ENCODE measurements at places on chromosomes 7 and 10. TPM values are rescaled to one million over a fixed set of nuclear protein-coding genes. Genes with fewer than 3 reads are reported as not detected.

PGAM2 gene
- not detected for total RNA-seq

CDH23 gene
- total RNA-seq = 0.29 TPM

ACSM6 gene
- total RNA-seq = 0.12 TPM

TMEM184A gene
- 3.6 TPM for total RNA-seq

MMRN2 gene
- not detected for total RNA-seq

ZNF277 gene
- 30.9 TPM for total RNA-seq

ICA1 gene
- 6.5 TPM for total RNA-seq

ATP6V0A4 gene
- 1.5 TPM for total RNA-seq

CUX1 gene
- total RNA-seq = 36.5 TPM

ADARB2 gene
- 0.38 TPM for total RNA-seq

GRCh38 chr7:69467826-69468225, 130.4 kb upstream of the AUTS2 start:
- peak; percentile 35 for DNase-seq

DNA sequence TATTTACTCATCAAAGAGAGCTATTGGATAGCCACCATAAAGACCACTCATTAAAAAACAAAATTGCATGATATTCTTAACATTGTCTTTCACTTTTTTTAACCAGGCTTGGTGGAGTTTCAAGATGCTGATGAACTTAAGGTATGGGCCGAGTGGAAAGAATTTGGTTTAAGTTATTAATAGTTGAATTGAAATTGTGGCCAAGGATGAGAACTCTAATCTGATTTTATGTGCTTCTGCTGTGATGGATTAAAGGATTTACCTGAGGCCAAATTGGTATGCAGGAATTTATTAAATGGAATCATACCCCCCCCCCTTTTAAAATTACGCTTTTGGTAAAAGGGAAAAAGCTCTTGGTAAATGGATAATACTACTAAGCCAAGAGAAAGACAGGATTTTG, 33.8 kb upstream of the TOMM7 start:
- no peak for DNase-seq

GRCh38 chr7:2123360-2123759, 109.4 kb downstream of the MAD1L1 start:
- DNase-seq = no peak

- DNase-seq = no peak
These were observed 66.2 kb upstream of the STEAP1B start for GRCh38 chr7:22566176-22566575.

DNA sequence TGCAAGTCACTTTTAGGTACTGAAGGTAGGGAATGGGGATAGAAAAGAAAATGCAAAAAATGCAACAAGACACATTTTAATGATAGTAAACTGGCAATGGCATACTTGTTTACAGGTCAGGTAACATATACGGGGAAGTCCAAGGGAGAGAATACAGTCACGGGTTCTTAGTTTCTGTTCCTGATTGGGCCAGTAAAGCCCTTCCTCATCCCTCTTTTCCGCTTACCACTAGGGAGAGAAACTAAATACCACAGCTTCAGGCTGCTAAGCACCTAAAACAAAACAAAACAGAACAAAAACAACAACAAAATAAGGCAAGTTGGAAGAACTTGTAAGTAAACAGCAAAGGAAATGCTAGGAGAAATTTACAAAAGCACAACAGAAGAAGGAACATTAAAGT, 65.2 kb upstream of the OGDHL start:
- DNase-seq = no peak

DNA sequence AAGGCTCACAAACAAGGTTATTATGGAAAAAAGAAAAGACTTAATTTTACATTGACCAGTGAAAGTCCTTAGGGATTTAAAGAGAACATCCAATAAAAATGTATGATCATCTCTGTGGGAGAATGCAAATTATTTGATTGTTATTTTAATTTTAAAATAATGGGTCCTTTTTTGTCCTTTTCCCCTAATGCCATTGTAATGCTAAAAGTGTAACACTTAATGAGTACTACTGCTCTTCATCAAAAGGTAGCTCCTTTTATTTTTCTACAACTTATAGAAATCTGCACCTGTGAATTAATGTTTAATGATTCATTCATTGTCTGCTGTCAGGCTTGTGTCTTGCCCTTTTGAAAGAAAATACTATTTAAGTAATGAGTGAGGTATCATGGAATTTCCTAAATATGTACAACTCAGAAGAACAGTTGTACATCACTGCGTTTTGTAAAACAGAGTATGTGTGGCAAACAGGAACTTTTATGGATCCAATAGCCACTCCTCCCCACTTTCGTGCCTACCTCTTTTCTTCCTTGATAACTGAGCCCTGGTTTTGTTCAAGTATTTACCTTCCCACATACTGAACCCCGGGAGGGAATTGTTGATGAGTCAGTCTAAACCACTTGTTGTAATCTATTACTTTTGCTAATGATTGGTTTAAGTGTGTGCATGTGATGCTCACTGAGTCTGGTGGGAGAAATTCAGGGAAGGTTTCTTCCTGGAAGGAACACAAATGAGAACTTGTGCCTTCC, 19.9 kb upstream of the TRUB1 start:
- DNase-seq = peak; percentile 74

DNA sequence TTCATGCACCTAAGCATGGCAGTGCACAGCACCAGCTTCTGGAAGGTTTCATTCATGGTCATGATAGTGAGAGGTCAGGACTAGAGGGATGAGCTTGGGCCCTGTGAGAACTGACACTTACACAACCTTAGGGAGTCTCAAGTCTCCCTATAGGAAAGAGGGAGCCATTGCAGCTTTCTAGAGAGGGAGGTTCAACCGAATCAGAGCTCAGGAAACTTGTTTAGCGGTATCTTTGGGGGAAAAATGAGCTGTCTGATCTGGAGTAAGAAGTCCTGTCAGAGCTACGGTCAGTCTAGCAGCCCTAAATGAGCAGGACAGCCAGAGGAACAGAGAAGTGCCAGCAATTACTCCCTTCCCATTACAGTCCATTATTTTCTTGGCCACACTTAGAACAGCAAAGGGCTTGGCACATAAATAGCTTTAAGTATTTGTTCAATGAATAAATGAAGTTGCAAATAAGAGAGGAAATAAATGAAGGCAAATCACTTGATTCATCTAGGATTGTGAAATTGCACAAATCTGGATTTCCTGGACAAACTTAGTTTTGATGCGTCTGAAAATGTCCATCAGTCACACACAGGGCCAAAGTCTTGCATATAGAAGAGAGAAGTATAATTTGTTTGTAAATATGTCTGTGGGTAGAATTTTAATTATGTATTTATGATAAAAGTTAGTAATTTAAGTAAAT, 262.0 kb downstream of the GLI3 start:
- DNase-seq = no peak

GRCh38 chr7:133053321-133053891, 28.5 kb downstream of the CHCHD3 start:
- DNase-seq = peak; percentile 92

GRCh38 chr7:80095545-80095944, 39.1 kb upstream of the GNAI1 start:
- DNase-seq = peak; percentile 26

DNA sequence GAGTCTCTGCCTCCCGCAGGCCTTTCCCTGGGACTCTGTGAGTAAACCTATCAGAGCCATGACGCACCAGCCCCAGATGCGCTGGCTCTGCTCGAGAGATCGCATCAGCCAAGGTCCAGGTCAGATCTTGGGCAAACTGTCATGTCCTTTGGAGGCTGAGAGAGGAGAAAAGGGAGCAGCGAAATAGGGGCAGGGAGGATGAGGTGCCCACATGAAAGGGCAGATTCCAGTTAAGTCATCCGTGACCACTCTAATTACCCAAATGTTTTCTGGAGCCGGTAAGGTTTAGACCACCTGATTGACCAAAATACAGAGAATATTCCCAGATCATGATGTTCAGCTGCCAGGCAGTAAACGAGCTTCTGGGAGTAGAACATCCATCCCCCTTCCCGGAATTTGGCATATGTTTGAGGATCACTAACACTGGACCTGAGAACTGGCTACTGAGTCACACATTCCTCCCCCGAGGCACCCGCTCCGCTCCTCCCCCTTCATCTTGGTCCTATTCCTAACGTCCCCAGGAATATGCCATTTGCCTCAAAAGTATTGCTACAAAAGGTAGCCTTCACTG, 88.0 kb downstream of the FGFR2 start:
- DNase-seq = no peak

- DNase-seq = no peak
These were observed 5.5 kb upstream of the CPXM2 start for GRCh38 chr10:123897146-123897545.

- DNase-seq = no peak
These were observed 46.4 kb downstream of the PDGFA start for GRCh38 chr7:473211-473734.

- peak; percentile 96 for DNase-seq
These were observed 220.1 kb downstream of the TNS3 start for GRCh38 chr7:47361746-47362215.

- DNase-seq = no peak
These were observed 433 bp upstream of the STARD3NL start for GRCh38 chr7:38177621-38178003.

GRCh38 chr10:7666253-7667023, at the start of gene ITIH5:
TSS of gene ITIH5 (minus strand) at chr10:7666966. CDS start at chr10:7666892, 74 bp downstream.
- DNase-seq = no peak

GRCh38 chr7:5423976-5424748, 528 bp upstream of the TNRC18 start:
- peak; percentile 99 for DNase-seq

DNA sequence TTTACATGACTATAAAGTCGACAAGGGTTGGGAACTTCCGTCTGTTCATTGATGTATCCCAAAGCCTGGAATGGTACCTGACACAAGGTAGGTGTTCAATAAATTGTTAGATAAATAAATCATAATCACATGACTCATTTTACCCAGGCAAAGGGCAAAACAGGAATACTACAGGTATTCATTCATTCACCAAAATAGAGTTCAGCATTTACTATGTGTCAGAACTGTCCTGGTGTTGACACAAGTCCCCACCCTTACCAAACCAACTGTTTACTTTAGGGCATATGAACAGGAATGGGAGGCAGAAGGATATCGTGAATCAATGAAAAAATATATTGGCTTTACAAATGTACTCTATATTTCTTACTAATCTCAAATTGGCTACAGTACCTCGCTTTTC, 666 bp upstream of the YAE1 start:
- DNase-seq = no peak

DNA sequence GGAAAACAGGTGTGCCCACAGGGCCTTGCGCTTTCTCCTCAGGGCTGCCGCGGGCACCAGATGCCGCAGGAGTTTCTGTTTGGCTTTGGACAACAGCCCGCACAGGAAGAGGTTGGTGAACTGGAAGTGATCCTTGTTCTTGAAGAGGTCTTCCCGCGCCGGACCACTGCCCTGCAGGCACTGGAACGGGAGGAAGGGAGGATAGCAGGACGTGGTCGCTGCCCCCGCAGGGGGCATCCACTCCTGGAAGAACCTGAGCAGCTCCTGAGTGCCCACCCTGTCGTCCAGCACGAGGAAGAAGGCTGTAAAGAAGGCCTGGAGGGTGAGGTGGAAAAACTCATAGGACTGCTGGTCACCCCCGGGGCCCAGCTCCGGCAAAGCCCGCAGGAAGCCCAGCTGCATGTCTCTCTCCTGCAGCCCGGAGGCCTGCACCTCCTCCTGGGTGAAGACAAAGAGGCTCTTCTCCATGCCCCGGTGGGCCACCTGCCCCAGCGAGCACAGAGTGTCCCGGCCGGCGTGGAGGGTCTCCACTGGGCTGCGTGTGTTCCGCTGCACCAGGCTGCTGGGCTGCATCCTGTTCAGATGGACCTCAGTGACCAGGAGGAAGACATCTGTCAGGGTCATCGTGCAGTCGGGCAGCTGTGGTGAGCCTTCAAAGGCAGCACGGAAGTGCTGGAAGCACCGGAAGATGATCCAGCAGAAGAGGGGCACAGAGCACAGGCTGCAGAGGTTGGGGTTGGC, 26.9 kb downstream of the NOD1 start:
- DNase-seq = no peak

DNA sequence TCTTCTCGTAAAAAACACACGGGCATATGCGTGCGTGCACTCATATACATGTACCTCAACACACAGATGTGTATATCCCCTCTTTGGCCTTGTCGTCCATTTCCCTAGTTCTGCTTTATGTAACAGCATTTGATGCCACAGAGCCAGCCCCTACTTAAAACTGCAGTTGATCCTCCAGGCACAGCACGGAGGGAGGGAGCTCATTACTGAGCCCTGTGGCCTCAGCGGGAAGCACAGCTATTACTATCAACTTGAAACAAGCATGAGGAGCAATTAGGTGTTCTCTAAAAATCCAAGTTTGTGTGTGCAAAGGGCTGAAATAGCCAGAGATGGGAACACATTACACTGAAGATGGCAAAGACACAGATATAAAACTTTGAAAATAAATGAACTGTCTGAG, 580.9 kb downstream of the GLRX3 start:
- DNase-seq = no peak
